ENCODE measurements at places on chromosomes 5 and 9.

DNA sequence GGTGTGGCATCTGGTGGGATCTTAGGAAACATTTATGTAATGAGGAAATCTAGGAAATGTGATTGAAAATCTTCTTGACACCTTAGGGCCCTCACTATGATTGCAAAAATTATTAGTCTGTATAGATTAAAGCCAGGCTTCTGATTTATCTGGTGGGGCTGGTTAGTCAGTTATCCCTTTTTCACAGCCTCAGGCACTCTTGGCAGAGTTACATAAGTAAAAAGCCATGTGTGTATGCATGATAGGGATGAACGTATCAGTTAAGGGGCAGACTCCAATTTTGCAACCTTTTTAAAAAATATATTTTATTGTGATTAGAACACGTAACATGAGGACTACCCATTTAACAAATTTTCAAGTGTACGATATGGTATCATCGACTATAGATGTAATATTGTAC lies 30.6 kb upstream of the RAB14 start:
- DNase-seq, result no peak

- no peak for DNase-seq
These were observed 7.9 kb upstream of the IER5L start for GRCh38 chr9:129185991-129186390.

- DNase-seq, result no peak
These were observed 5.7 kb downstream of the EDIL3 start for GRCh38 chr5:84378961-84379360.

DNA sequence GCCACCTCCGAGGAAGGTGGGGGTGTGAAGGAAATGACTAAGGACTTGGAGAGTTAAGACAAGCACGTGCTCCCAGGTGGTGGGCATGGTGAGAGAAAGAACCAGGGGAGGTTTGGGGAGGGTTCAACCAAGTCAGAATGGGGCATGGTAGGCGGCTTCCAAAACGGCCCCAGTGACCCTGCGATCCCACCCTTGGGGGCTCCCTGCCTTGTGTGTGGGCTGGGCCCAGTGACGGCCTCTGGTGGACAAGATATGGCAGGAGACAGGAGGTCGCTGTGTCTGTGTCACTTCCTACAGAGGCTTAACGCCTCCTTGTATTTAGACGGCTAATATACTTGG lies 51.3 kb upstream of the IRX4 start:
- no peak for DNase-seq

GRCh38 chr5:133952729-133953567 lies 15.5 kb downstream of the C5orf15 start:
- no peak for DNase-seq

DNA sequence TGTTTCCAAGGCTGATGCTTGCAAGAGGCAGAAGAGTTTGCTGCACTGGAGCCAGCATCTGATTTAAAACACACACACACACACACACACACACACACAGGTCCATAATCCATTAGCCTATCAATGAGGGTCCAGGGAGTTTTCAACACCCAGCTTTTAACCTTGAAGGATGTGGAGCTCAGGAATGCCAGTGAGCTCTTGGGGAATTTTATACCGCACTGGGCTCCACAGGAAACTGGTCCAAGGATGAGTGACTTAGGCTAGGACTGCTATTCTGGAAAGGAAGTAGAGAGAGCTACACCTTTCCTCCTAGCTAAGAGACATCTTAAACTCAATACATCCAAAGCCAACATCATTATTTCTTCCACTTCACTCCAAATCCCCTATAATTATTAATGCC lies 942 bp upstream of the NRG2 start:
- DNase-seq, result no peak

Measured in HTR-8/SVneo (cell line).